ENCODE measurements at places on chromosomes 16 and 17.

DNA sequence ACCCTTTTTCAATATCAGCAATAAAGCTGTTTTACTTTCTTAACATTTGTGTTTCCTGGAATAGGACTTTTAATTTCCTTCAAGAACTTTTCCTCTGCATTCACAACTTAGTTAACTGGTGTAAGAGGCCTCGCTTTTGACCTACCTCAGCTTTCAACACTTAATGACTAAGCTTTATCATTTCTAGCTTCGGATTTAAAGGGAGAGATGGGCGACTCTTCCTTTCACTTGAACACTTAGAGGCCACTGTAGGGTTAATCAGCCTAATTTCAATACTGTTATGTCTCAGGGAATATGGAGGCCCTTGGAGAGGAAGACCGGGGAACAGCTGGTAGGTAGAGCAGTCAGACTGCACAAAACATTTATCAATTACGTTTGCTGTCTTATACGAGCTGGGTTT lies 4.7 kb downstream of the SYNRG start:
- peaks cover 14% of the 10 kb centered on the region for H3K36me3 ChIP-seq
- peaks cover 1% of the 10 kb centered on the region for H3K27me3 ChIP-seq
- peak overlapping the region; percentile 73 for H3K27ac ChIP-seq
- peaks cover 44% of the 10 kb centered on the region for H3K4me1 ChIP-seq
- no peak for DNase-seq

DNA sequence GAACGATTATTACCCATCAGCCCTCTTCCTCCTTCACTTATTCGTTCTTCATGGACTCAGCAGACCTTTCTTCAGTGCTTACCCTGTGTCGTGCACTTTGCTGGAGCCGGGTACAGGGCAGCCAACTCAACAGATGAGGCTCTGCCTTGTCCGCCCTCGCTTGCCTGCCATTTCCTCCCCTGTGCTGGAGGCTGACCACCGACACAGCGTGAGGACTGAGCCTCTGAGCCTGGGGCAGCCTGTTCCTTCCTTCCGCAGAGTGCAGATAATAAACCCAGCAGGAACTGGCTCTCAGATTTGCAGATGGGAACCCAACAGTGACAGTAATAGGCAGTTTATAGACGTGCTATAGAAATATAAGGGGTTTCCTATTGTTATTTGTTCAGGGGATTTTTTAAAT lies 7.0 kb upstream of the SLC39A11 start:
- H3K27me3 ChIP-seq: peaks cover 10% of the 10 kb centered on the region
- H3K4me3 ChIP-seq: no peak overlapping the region
- peaks cover 10% of the 10 kb centered on the region for H3K4me1 ChIP-seq
- no peak for DNase-seq

GRCh38 chr16:17299790-17300189 lies 171.0 kb downstream of the XYLT1 start:
- H3K27ac ChIP-seq: no peak overlapping the region
- DNase-seq: no peak
- peaks cover 20% of the 10 kb centered on the region for H3K4me1 ChIP-seq

DNA sequence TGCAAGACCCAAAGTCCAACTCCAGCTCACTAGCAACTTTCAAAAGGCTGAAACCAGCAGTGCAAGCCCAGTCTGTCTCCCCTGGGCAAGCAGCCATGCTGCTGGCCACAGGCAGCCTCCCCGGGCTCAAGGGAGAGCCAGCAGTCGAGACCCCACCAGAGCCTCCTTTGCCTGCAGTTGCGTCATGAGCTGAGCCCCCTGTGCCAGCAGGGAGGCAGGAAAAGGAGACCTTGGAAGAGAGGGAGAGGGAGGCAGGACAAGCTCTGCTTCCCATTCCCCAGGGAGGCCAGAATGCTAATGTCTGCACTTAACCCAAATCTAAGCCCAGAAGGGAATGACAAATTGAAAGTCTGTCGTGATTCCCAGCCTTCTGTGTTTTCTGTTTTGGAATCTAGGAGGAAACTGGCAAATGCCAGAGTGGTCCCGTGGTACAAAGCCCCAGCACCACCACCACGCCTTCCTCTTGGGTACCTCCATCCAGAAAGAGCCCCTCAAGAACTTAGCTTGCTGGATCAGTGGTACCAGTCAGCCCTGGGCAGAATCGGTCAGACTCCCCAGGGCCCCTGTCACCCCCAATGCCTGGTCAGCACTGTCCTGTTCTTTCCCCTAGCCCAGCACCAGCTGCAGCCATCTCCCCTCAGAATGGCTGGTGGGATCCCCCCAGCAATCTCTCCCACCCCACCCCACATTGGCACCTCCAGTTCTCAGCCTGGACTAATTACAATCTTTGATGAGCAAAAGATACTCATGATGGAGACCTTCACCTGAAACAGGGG lies 99.3 kb upstream of the TNRC6C start:
- H3K4me3 ChIP-seq: no peak overlapping the region
- H3K36me3 ChIP-seq: no peaks in the 10 kb centered on the region
- no peak for DNase-seq
- no peak overlapping the region for H3K27ac ChIP-seq
- H3K27me3 ChIP-seq: peaks cover 27% of the 10 kb centered on the region

- DNase-seq: no peak
- H3K27me3 ChIP-seq: peaks cover 4% of the 10 kb centered on the region
- peaks cover 12% of the 10 kb centered on the region for H3K36me3 ChIP-seq
These were observed 973 bp upstream of the UBTF start for GRCh38 chr17:44220213-44221083.

DNA sequence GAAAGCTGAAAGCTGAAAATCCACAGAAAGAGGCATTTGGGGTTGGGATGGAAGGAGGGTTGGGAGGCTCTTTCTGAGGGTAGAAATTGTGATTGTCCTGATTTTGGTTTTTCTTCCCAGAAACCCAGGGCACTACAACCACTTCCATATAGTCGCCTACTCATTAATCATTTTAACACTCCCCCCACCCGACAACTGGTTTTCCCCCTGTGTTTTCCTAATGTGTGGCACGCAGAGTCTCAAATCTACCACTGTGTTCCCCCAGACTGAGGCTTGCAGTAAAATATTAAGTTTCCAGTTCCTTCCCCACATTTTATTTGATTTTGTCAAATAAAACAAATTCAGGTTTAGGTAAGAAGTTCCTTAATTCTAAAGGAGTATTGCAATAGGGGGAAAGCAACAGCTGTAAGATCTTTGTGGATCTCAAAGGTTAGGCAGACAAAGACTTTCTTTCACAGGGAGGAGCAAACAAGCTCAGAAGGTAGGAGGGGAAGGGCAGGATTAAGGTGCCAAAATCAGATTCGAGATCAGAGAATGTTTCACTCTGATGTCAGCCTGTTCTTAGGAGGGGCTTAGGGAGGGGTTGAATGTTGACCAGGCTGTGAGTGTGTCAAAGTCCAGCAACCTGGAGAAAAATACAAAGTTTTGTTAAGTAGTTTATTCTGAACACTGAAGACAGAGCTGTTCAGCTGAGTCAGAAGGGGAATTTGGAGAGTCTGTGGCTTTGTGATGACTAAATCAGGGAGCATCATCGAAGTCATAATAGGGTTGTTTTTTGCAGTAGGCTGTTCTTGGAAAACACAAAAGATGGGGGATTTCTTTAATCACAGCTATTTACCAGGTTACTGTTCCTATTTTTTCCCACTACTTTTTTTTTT lies 3.6 kb downstream of the ZNF267 start:
- peaks cover 28% of the 10 kb centered on the region for H3K36me3 ChIP-seq
- H3K27me3 ChIP-seq: peaks cover 3% of the 10 kb centered on the region
- H3K27ac ChIP-seq: peak overlapping the region; percentile 95
- H3K4me3 ChIP-seq: peak overlapping the region; percentile 60
- peaks cover 68% of the 10 kb centered on the region for H3K4me1 ChIP-seq
- peak; percentile 86 for DNase-seq

- peaks cover 40% of the 10 kb centered on the region for H3K4me1 ChIP-seq
- no peaks in the 10 kb centered on the region for H3K27me3 ChIP-seq
- peak; percentile 44 for DNase-seq
- H3K27ac ChIP-seq: peak overlapping the region; percentile 80
- no peaks in the 10 kb centered on the region for H3K36me3 ChIP-seq
- H3K4me3 ChIP-seq: peak overlapping the region; percentile 77
These were observed 17.6 kb downstream of the CDK5R1 start for GRCh38 chr17:32504166-32504990.

- no peaks in the 10 kb centered on the region for H3K36me3 ChIP-seq
- peak overlapping the region; percentile 15 for H3K27ac ChIP-seq
- H3K4me1 ChIP-seq: peaks cover 15% of the 10 kb centered on the region
- peaks cover 3% of the 10 kb centered on the region for H3K27me3 ChIP-seq
These were observed 55.3 kb downstream of the MYO18A start for GRCh38 chr17:29124925-29125273.

- peak; percentile 82 for DNase-seq
- peaks cover 42% of the 10 kb centered on the region for H3K4me1 ChIP-seq
- no peaks in the 10 kb centered on the region for H3K36me3 ChIP-seq
These were observed 1.0 kb upstream of the SALL1 start for GRCh38 chr16:51151961-51152663.

GRCh38 chr16:66933776-66934137 lies 445 bp downstream of the CIAO2B start:
- DNase-seq: no peak
- H3K36me3 ChIP-seq: peaks cover 33% of the 10 kb centered on the region
- H3K27ac ChIP-seq: peak overlapping the region; percentile 93
- H3K4me1 ChIP-seq: peaks cover 61% of the 10 kb centered on the region
- H3K27me3 ChIP-seq: peaks cover 9% of the 10 kb centered on the region
- peak overlapping the region; percentile 98 for H3K4me3 ChIP-seq

DNA sequence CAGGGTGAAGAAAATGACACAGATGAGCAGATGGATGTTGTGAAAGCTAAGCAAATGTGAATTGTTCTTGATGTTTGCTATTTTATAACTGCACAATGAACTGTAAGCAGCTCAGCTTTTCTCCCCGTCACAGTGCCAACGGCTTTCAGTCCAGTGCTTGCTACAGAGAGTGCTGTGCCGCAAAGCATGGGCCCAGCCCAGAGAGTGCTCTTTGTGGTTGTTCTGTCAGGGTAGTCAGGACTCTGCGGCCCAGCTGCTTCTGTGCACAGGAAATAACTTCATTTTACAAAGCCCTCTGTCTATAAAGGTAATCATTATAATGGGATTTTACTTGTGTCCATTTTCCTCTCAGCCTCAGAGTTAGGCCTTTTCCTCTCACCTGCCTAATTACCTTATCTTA lies 39.1 kb downstream of the CDRT15 start:
- no peak overlapping the region for H3K27ac ChIP-seq
- H3K27me3 ChIP-seq: peaks cover 2% of the 10 kb centered on the region
- no peak for DNase-seq
- no peaks in the 10 kb centered on the region for H3K36me3 ChIP-seq

- H3K4me1 ChIP-seq: peaks cover 25% of the 10 kb centered on the region
- H3K27me3 ChIP-seq: peaks cover 9% of the 10 kb centered on the region
- H3K4me3 ChIP-seq: peak within 1 kb of the TSS; percentile 94
- no peaks in the 10 kb centered on the region for H3K36me3 ChIP-seq
- no peak for DNase-seq
These were observed at the start of gene TEX14 for GRCh38 chr17:58691701-58692238. TSS of gene TEX14 (minus strand) at chr17:58692045. CDS start at chr17:58652001, 40,044 bp downstream.

DNA sequence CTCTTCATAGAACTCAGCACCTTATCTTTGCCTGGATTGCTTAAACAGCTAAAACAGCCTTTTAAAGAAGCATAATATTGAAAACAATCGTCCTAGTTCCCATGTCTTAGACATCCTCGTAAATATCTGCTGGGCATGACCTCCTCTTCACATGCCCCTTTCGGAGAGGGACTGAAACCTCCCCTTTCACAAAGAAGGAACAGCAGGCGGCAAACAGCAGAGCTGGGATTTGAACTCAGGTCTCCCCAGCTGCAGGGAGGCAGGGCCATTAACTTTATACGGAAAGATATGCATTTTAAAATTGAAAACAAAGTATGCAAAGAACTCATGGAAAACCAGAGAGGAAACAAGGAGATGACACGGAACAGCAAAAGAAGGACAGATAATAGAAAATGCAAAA lies 249.9 kb downstream of the FOXL1 start:
- H3K27ac ChIP-seq: no peak overlapping the region
- DNase-seq: no peak
- H3K27me3 ChIP-seq: peaks cover 57% of the 10 kb centered on the region
- H3K36me3 ChIP-seq: no peaks in the 10 kb centered on the region
- H3K4me1 ChIP-seq: peaks cover 36% of the 10 kb centered on the region
- H3K4me3 ChIP-seq: no peak overlapping the region

- peak; percentile 41 for DNase-seq
- H3K27me3 ChIP-seq: peaks cover 40% of the 10 kb centered on the region
- peak overlapping the region; percentile 98 for H3K4me3 ChIP-seq
- H3K36me3 ChIP-seq: peaks cover 10% of the 10 kb centered on the region
- H3K4me1 ChIP-seq: peaks cover 59% of the 10 kb centered on the region
- H3K27ac ChIP-seq: peak overlapping the region; percentile 99
These were observed 13.2 kb upstream of the AURKB start for GRCh38 chr17:8223356-8224126.

DNA sequence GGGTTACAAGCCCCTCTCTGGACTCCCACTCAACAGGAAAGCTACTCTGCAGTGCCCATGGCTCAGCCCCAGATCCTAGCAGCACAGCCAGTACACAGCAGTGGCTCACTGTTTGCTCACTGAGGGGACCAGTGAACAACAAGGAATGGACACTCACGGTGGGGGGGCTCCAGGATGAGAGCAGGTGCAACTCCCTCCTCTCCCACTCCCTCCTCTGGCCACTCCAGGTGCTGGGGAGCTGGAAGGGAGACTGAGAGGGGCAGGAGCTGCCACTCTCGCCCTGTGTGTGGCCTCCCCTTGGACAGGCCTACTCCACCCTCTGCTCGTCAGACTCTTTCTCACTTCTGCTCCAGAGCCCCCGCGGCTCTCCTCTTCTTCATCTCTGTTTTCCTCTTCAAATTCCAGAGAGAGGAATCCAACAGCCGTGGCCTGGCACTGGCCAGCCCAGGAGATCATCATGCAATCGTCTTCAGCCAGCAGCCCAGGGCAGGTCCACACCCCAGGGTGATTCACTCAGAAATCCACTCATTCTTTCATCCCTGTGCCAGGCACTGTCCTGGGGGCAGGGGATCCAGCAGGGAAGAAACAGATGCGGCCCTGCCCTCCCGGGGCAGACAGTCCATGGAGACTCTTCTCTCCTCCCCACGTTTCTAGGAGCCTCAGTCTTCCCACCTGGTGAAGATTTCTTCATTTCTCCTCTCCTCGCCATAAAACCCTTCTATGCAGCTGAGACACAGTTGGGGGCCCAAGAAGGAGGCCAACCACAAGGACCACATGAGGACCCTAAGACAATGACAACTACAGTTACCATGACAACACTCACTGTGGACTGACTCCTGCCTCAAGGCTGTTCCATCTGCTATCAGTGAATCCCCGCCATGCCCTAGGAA lies 30.7 kb downstream of the CFAP20 start:
- H3K4me1 ChIP-seq: peaks cover 14% of the 10 kb centered on the region
- H3K27me3 ChIP-seq: peaks cover 18% of the 10 kb centered on the region
- H3K27ac ChIP-seq: peak overlapping the region; percentile 60
- H3K36me3 ChIP-seq: no peaks in the 10 kb centered on the region
- peak; percentile 68 for DNase-seq
- H3K4me3 ChIP-seq: peak overlapping the region; percentile 21

Measured in HFFc6 (cell line).